CD4-positive, alpha-beta T cell treated with Interleukin-1 beta for 1 hour (primary cell): ENCODE measurements at places on chromosomes 1 and 21.

DNA sequence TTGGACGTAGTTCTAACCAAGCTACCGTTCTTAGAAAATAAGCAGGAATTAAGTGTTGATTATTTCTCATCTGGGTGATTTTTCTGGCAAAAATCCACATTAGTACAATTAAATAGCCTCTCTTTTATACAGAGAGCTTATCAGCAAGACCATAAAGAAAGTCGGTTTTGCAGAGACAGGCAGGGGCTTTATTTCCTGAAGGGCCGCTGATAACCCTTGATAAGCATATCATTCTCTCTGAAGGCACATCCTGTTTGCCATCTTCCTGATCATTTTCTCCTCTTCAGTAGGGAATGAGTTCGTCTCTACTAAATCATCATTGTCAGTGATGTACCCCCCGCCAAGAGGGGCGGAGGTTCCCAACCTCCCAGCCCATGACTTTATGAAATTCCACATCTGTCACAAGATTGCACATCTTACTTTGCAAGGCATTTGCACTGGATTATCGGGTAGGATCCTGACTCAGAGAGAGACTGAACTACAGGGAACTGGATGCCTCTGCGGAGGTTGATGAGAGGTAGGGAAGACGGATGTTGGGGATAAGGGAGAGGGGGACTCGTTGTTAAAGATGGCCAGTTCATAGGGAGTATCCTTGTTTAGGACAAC is 115.7 kb downstream of the KCNJ6 start:
- no peak for DNase-seq

- DNase-seq: no peak
Measured at GRCh38 chr1:76294482-76295194, 220.1 kb downstream of the ST6GALNAC3 start.

DNA sequence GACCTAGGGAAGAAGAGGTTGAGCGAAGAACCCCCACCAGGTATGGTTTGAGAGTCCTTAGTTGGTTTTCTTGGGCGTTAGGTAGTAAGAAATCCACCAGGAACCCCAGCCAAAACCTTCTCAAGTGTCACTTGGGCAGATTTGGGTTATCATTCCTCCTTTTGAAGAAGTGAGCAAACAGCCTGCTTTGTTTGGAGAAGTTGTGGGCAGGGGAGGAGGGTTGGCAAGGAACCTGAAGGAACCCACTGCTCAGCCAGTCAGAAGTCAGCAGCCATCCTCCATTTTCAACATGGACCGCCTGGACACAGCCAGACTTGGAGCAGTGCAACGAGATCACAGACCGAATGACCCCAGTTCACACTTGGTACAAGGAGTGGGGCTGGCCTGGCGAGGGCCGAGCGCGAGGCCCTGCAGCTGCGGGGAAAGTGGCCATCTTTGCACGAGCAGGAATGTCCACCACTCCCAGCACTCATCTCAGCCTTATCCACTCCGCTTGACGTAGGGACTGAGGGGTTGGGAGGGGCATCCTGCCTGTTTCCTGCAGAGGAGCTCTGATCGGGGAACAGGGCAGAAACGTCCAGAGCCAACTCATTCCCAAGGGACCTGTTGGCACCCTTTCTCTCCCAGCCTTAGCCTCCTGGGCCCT is 7.2 kb downstream of the ADPRS start:
- no peak for DNase-seq

- DNase-seq: no peak
Measured at GRCh38 chr1:220420726-220421125, 107.2 kb upstream of the MARK1 start.

DNA sequence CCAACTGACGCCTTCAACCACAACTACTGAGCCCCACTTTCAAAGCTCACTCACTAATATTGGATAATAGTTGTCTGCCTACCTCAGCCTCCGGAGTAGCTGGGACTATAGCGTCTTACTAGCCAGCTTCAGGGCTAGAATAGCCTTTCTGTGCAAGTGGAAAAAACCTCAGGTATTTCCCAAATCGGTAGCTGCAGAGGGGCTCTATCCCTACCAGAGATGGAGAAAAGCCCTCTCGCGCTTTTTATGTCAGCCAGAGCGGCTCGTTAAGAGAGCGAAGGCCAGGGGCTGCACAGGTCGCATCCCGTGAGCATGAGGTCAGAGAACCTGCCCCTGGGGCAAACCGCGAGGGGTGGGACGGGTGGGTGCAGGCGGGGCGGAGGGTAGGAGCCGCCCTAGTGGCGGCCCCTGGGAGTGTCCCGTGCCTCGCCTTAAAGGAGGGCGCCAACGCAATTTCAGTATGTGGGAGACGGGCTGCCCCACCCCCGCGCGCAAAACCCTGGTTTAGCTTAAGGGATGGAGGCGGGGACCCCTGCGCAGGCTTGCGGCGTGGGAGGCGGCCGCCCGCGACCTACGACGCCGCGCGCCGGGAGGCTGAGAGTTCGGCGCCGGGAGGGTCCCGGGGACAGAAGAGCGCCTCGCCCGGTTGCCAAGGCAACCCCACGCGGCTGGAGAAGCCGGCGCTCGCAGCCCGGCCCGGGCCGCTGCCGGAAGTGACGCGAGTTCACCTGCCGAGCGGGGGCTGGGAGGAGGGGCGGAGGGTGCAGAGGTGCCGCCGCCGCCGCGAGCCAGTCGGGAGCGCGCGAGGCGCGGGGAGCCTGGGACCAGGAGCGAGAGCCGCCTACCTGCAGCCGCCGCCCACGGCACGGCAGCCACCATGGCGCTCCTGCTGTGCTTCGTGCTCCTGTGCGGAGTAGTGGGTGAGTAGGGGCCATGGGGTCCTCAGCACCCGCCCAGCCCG is at the start of gene CXADR:
Gene CXADR, plus strand, starts transcription at position 791 of the 961 bp plus-strand sequence. Its CDS starts 87 bp downstream, at position 878.
- peak; percentile 84 for DNase-seq

DNA sequence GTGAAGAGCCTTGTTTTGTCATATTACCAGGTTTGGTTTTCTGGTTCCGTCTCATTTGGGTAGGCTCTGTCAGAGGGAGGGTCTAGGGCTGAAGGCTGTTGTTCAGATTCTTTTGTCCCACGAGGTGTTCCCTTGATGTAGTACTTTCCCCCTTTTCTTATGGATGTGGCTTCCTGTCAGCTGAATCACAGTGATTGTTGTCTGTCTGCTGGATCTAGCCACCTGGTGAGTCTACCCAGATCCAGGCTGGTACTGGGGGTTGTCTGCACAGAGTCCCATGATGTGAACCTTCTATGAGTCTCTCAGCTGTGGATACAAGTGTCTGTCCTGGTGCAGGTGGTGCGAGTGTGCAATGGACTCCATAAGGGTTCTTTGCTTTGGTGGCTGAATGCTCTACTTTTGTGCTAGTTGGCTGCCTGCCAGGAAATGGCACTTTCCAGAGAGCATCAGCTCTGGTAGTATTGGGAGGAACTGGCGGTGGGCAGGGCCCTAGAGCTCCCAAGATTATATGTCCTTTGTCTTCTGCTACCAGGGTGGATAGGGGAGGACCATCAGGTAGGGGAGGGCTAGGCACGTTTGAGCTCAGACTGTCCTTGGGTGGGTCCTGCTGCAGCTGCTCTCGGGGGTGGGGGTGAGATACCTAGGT is 246.0 kb downstream of the RYR2 start:
- DNase-seq: no peak

GRCh38 chr1:51649593-51650091 is 32.8 kb downstream of the OSBPL9 start:
- no peak for DNase-seq

- DNase-seq: no peak
Measured at GRCh38 chr1:74465193-74465681, 47.2 kb downstream of the LRRC53 start.

- DNase-seq: no peak
Measured at GRCh38 chr1:8364528-8365442, 46.9 kb downstream of the SLC45A1 start.

GRCh38 chr1:194477908-194478307 is 1291.5 kb upstream of the B3GALT2 start:
- DNase-seq: no peak

DNA sequence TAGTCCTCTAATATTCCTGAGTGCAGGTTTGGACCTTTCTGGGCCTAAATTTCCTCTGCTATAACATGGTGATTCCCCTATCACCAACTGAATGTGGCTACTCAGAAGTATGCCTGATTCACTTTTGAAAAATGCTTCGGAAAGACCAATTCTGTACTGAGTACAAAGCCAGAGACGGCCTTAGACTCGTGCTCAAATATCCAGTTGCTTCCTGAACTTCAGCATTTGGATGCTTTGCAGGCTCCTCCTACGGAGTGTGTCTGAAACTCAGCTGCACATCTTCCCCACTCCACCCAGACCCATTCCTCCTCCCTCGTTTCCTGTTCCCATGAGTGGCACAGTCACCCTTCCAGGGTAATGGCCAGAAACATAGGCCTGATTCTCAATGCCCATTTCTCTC is 98.4 kb upstream of the GADD45A start:
- DNase-seq: no peak

- DNase-seq: peak; percentile 34
Measured at GRCh38 chr21:15731243-15731613, 1.4 kb downstream of the USP25 start.

GRCh38 chr1:160058087-160058486 is 11.9 kb downstream of the KCNJ10 start:
- DNase-seq: no peak

DNA sequence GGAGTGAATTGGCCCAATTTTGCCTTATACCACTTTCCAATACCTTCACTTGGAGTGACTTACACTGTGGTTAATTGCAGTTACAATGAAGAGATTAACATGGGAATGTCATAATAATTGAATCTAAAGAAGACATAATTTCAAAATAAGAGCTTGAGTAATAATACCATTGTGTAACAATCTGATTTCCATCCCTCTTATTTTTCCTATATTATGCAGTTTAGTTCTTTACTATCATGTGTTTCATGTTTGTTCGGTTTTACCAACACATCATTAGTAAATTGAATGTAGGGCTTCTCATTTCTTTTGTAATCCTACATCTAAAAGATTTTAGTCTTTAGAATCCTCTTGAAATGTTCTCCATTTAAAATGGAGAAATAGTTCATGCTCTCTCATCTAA is 19.2 kb upstream of the XPR1 start:
- DNase-seq: no peak

DNA sequence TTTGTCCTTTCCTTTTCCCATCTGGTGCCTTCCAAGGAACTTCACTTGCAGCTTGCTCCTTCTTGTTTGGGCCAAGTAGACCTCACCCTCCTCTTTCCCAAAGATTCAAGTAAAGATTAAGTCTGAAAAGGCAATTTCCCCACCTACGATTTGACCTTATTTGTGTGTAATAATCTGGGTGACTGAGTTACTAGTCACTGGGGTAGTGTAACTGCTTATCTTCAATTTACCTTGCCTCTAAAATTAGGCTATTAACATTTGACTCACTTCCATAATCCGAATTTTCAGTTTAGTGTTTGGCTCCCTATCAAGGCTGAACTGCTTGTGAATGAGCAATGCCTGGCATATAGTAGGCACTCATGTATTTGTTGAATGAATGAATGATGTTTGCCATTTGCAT is 59.6 kb downstream of the PLA2G4A start:
- DNase-seq: no peak

DNA sequence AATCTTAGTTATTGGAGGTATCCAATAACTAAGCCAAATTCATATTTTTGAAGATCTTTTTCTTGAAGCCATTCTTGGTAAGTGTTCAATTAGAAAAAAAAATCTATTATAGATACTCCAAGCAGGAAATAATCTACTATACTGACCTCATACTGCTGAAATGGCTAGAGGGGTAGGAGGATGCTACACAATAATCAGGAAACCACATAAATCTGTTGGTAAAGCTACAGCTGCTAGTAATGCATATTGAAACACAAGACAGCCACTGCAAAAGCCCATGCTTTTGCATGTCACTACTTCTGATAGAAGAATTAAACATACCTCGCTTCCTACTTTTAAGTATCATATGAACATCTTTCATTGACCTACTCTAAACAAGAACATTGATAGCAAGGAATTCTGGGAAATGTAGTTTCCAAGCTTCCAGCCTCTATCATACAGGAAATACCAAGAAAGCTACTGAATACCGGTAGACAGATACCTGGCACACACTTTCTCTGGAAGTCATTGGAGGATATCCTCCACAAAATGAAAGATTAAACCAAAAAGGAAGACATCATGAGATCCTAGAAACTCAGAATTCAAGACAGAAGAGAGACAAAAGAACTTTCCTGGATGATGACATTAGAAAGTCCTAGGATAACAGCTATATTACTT is 103.0 kb upstream of the VAV3 start:
- DNase-seq: no peak

- DNase-seq: no peak
Measured at GRCh38 chr21:34524646-34525601, 12.9 kb upstream of the KCNE1 start.

DNA sequence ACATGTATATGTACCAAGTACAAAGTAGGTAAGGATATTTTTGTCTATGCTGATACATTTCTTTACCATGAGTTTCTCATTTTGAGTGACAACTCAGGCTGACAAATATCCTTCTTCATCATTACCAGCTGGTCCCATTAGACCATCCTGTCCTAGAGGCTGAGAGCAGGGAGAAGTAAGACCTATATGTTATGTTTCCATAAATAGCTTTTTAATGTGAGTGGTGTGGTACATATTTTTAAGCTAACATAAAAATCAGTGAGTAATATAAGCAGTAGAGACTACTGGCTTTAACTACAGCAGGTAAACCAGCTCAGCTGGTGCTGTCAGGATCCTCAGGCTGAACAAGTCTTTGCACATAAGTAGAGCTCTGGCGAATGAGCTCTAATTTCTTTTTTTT is 62.4 kb downstream of the CLEC20A start:
- DNase-seq: no peak

GRCh38 chr1:43068911-43069310 is 103.2 kb downstream of the EBNA1BP2 start:
- no peak for DNase-seq

DNA sequence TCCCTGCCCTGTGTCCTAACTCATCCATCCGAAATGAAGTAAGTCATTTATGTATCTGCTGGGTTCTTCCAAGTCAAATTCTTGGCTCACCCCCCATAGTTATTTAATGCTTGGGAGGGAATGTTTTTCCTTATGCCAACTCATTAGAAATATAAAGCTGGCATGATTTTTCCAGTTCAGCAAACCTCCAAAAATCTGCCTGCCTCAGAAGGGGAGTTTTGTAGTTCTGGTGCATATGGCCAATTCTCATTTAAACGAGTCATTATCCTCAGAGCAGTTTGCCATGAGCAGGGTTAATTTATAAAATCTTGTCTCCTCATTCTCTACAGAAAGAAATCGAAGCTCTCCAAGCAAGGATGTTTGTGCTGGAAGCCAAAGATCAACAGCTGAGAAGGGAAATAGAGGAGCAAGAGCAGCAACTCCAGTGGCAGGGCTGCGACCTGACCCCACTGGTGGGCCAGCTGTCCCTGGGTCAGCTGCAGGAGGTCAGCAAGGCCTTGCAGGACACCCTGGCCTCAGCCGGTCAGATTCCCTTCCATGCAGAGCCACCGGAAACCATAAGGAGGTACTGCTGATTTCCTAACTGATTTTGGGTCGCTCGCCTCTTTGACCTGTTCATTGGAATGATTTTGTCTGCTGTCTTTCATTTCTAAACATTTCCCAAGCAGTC is 144.1 kb downstream of the DISC1 start:
- DNase-seq: no peak

DNA sequence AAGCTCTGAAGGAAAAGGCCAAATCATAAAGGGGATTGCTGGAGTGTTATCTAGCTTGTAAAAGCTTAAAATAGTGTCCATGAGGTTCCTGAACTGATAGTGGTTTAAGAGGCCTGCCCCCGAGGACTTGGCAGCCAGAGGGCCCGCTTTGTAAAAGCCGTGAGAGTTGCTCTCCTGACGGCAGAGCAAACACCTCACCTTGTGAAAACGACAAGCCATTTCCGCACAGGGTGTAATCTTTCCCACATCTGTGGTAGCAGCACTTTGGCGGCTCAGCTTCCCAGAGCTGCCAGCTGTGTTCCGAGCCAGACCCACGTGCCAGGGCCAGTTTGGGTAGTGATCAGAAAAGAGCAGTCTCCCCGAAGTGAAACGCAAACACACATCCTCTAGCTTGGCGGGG is 37.0 kb downstream of the SERBP1 start:
- DNase-seq: no peak
